HTR-8/SVneo (cell line): ENCODE measurements at places on chromosomes 3 and 15.

DNA sequence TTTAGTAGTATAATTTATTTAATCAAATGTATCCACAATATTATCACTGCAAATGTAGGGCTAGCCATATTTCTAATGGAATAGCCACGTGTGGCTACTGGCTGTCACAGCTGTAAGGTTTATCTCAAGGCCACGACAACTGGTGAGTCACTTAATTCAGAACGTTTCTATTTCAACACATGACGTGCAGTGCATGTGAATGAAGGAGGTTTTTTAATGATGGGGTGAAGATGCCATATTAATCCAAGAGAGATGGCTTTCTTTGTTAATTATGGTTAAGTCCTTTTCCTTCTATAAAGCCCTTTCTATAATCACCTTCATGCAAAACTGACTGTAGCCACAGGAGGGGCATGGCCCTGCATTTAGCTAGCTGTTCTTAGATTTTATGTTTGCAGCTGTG is 212.0 kb downstream of the FEZF2 start:
- DNase-seq: no peak

GRCh38 chr3:152508705-152509104 is 240.0 kb downstream of the MBNL1 start:
- DNase-seq: peak; percentile 9

GRCh38 chr3:9028134-9028533 is 64.9 kb upstream of the RAD18 start:
- no peak for DNase-seq

- DNase-seq: no peak
These were observed 216.3 kb downstream of the SATB1 start for GRCh38 chr3:18208856-18209255.

DNA sequence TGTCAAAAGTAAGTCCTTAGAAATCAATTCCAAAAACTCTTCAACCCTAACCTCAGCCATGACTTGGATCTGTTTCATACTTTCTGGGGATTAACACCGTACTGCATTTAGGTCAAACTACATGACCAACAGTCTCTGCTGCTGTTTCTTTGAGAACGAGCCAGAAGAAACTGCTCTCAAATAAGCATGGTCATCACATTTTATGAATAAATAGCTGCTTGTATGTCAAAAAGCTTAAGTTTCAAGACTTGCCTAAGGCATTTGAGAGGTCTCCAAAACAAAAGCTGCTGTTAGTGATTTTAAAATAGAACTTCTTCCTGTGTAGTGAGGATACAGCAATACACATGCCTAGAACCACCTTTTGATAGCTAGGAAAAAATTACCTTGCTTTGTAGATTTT is 166.3 kb upstream of the CHRM5 start:
- DNase-seq: no peak

GRCh38 chr15:81024265-81024872 is 23.6 kb downstream of the TLNRD1 start:
- no peak for DNase-seq

- no peak for DNase-seq
These were observed 37.1 kb downstream of the SLCO3A1 start for GRCh38 chr15:91890614-91891013.

- DNase-seq: no peak
These were observed 3.2 kb downstream of the LRRFIP2 start for GRCh38 chr3:37171144-37171543.

DNA sequence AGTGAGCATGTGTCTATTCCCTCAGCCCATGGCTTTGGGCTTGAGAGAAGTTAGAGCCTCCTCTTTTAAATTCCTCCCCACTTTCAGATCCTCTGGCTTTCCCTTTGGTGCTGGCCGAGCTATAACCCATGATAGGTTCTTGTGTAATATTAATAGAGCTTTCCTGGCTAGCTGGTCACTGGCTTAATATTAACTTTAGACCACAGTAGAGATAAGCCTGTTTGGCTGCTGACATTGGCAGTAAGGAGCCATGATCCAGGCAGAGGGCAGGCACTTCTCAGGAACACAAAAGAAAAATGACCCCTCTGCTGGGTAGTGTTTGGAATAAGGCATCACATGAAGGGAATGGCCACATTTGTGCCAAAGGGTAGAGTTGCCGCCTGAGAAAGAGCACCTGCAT is 65.4 kb upstream of the UMPS start:
- DNase-seq: no peak

GRCh38 chr15:97081666-97082226 is 751.2 kb downstream of the NR2F2 start:
- DNase-seq: peak; percentile 1

GRCh38 chr3:100665230-100665629 is 44.1 kb upstream of the TFG start:
- no peak for DNase-seq

- DNase-seq: no peak
These were observed 137.0 kb downstream of the CHDH start for GRCh38 chr3:53709256-53709655.

GRCh38 chr15:86165265-86166211 is 85.9 kb downstream of the AGBL1 start:
- DNase-seq: no peak

DNA sequence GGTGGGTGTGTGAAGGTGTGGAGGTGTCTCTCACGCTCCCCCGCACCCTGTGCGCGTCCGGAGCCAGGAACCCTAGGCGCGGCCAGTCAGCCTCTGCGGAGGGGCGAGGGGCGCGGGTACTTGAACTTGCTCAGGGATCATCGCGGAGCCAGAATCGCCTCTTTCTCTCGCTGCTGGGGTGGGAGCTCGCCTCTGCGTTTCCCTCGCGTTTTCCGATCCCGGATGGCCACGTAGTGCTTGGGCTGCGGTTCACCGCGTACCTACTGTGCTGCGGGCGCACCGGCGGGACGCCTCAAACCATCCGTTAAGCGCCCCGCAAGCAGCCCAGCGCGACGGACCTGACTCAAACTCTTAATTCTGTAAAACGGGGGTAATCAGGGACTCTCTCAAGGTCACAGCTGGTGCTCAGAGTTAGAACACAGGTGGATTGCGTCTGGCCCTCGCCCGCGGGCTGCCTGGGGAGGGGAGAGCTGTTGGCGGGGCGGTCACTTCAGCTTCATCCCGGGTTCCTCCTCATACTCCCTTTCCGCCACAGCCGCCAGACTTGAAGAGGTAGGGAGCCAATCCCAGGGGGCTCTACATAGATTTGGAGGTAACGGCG is 686 bp downstream of the MYRIP start:
- no peak for DNase-seq

GRCh38 chr3:185825006-185825638 is at the start of gene IGF2BP2:
Gene IGF2BP2, minus strand, starts transcription at chr3:185825042. Its CDS starts 82 bp downstream, at chr3:185824960.
- DNase-seq: no peak

- no peak for DNase-seq
These were observed 89.7 kb upstream of the FGF12 start for GRCh38 chr3:192817053-192817452.

GRCh38 chr3:145623349-145623748 is 537.6 kb downstream of the PLOD2 start:
- DNase-seq: peak; percentile 9

DNA sequence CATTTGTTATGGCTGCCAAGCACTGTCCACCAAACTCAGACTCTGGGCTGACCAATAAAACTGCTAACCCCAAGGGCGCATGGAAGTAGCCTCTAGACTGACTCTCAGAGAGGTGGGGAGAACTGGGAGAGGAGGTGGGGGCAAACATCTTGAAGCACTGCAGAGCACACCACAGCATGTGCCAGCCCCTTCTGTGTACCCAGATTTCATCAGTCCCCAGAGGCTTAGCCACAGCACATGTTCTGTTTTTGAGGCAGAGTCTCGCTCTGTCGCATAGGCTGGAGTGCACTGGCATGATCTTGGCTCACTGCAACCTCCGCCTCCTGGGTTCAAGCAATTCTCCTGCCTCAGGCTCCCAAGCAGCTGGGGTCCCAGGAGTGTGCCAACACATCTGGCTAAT is 119.5 kb upstream of the SPATA12 start:
- DNase-seq: no peak

GRCh38 chr3:112817797-112818196 is 28.9 kb downstream of the CD200R1L start:
- no peak for DNase-seq

- peak; percentile 75 for DNase-seq
These were observed 100.0 kb upstream of the IGF1R start for GRCh38 chr15:98548139-98548971.

- DNase-seq: no peak
These were observed 28.1 kb upstream of the BCL2L10 start for GRCh38 chr15:52140646-52141045.

- no peak for DNase-seq
These were observed 13.9 kb downstream of the CEP152 start for GRCh38 chr15:48796930-48797329.

DNA sequence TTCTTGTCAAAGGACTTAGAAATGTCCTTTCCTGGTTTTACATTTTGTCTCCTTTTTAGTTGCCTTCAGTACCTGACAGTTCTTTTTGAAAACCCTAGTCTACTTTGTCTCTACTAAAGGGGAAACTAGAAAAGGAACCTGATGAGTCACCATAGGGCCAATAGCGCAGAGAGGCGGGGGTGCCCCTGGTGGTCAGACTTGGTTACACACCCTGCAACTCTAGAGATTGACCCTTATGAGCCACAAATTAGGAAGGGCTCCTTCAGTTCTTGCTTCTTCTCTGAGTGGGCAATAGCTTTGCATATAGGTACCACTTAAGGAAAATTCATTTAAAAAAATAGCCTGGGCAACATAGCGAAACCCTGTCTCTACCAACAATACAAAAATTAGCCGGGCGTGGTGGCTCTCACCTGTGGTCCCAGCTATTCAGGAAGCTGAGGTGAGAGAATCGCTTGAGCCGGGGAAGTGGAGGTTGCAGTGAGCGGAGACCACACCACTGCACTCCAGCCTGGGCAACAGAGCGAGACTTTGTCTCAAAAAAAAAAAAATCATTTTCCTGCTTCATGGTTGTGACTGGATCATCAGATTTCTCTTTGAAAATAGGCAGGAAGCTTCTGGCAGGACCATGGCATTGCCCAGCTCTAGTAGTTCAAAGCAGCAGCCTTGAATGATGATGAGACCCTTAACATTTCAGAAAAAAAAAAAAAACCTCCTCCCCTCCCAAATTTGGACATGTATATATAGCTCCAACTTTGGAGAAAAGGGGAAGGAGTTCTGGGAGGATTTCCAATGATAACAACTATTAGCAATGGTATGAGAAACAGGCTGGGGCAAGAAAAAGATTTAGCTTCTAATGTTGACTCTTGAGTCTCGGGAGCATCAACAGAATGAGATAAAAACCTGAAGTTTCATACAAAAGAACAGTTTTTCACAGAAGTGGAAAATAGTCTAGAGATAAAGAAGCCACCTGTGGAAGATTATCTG is 45.2 kb upstream of the RASA2 start:
- DNase-seq: peak; percentile 83

DNA sequence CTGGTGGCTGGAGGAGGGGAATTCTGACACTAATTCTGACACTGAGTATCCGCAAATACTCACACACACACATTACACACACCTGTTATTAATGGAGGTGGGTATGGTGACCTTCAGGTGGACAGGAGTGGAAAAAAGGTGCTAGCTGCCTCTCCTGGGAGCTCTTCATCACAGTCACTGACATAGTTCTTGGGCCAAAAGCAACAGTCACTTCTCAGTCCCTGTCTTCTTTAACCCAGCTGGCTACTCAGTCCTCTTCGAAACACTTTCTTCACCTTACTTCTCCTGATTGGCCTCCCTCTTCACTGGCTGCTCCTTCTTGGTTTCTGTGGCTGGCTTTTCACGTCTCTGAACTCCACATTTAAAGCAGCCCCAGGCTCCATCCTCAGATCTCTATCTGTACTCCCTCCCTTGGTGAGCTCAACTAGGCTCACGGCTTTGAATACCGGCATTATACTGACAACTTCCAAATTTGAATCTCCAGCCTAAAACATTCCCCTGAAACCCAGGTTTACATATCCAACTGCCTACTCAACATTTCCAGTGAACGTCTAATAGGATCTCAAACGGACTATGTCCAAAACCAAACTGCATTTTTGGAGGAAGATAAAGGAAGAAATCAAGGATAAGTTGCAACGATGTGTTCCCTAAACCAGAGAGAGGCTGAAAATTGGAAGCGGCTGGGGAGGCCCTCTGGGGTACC is 53.2 kb upstream of the HEG1 start:
- no peak for DNase-seq

DNA sequence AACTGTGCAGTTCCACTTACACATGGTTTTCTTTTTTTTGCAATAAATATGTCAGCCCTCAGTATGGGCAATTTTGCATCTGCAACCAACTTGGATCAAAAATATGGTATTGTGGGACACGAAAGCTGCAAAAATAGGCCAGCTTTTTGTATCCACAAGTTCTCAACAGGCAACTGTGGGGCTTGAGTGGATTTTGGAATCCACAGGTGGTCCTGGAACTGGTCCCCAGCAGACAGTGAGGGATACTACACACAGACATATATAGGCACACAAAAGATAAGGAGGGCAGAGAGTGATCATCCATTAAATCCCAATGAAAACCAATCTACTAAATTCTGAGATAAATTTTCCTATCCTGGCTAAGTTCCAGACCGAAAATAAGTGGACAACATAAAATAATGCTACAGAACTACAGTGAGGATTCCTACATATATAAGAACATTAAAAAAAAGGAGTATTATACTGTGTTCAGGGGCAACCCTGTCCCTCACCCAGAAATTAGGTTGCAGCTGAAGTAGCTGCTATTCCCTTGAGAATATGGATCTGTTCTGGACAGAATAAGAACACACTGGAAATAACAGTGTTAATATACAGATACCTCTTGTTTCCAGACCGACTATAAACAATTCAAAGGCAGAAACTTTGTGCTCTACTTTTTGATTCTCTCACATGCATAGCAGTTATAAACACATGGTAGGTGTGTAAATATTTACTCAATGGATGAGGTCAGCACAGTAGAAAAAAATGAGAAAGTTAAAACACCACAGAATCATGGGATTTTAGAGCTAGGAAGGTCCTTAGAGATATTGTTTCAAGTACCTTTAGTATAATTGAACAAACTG is 25.4 kb downstream of the DENND4A start:
- no peak for DNase-seq

DNA sequence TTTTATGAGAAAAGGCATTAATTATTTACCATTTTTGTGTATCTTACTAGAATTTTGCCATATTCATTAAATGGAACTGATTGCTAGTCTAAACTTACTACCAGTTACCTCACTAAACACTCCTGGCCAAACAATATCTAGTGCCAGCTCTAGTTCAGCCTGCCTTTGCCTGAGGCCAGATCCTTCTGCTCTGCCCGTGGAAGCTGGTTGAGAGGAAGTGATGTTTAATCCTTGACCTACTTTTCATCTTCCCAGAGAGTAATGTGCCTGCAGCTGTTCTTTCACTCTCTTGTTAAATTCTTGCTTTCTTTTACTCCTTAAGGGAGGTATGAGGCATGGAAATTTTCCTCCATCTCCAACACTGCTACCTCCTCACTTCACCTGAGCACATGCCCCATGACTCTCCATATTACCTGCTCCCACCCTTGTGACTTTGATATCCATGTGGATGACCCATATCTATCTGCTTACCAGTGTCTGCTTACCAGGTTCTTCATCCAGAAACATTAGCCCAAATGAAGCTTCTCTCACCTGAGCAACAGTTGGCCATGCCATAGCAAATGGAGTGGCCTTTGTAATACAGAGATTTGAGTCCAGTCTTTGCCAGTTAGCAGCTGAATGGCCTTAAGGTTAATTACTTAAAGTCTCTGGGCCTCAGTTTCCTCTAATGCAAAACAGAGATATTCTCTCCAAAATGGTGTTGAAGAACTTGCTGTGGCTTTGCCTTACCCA is 53.4 kb downstream of the UBE2E1 start:
- DNase-seq: peak; percentile 34

- DNase-seq: peak; percentile 22
These were observed 59.0 kb downstream of the DPPA2 start for GRCh38 chr3:109257269-109257668.

GRCh38 chr3:140568842-140569520 is 108.9 kb upstream of the TRIM42 start:
- DNase-seq: no peak
